Panc1 (cell line): ENCODE measurements at places on chromosomes 5 and 9. TPM values are rescaled to one million over a fixed set of nuclear protein-coding genes. Genes with fewer than 3 reads are reported as not detected.

DNA sequence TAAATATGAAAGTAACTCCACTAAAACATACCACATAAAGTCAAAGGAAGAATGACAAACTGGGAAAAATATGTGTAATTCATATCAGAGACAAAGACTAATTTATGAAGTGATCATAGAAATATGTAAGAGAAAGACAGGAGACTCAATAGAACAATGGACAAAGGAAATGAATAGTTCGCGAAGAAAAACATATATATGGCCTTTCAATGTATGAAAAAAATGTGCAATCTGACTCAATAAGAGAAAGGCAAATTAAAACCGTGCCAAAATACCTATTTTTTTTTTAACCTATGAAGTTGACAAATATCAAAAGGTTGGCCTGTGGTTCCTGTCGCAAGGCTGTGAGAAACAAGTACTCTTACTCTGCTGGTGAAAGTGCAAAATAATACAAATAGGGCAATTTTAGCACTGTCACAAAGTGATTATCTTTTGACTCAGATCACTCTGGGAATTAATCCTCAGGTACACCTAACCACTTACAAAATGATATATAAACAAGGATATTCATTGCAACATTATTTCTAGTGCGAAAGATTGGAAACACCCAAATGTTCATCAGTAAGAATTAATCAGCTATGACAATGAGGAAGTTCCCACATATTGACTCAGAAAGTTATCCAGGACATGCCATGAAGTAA is 3.7 kb downstream of the C9 start:
- DNase-seq: no peak

- no peak for DNase-seq
These were observed 116.1 kb upstream of the IRX4 start for GRCh38 chr5:1998716-1999317.

- DNase-seq: no peak
These were observed 506.9 kb downstream of the ZNF608 start for GRCh38 chr5:124239572-124239971.

DNA sequence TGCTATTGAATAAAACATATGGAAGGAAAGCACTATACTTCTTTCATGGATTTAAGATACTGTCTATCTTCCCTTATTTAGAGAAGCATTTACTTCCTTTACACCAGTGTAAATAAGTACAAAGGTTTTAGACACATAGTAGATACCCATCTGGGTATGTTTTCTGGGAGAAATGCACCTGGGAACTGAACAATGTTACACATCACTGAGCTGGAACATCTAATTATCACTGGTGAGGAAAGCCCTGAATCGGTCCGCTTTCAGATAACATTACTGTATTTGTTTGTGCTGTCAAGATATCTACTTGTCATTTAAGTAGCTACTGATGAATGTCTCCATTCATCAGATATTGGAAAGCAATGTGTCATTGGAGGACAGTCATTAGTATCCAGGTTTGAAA is 964.7 kb upstream of the PTPRD start:
- no peak for DNase-seq

DNA sequence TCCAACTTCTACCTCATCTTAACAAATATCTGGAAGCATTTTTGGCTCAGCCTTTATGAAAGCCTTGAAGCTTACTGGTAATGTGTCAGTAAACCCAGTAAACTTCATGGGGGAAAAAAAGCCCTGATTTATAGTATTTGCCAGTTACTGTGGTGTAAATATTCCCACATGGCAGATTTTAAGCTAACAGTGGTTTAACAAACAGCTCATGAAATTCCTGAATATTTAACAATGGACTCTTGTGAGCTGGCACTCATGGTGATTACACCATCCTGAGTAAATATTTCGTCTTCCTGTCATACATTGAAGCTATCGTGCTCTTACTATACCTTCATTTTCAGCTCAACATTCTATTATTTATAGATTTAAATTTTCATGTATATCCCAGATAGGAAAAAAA is 57.0 kb upstream of the ACOT12 start:
- peak; percentile 59 for DNase-seq

DNA sequence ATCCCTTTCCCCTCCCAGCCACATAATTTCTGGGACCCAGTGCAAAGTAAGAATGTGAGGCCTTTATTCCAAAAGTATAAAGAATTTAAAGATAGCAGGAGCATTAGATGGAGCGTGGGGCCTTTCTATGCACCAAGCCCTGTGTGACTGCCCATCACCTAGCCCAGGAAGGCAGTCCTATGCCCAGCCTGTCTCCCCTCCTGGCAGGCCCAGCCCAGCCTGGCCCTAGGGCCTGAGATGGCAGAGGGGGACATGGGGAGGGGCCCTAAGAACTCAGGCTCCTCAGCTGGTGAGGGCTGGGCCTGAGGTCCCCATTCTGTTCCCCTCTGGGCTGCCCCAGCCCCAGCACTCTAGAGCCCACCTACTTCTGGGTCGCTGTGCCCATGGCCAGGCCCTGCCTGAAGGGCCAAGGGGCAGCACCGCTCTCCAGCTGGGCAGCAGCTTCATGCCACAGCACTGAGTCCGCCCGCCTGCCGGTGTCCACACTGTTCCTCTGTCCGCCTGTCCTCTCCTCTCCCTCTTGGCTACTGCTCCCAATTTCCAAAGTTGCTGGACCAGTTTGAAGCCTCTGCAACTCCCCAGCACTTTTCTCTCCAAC is 995 bp upstream of the SLC23A1 start:
- DNase-seq: no peak

- no peak for DNase-seq
These were observed 158.4 kb downstream of the PPP2R2B start for GRCh38 chr5:146720107-146720506.

- DNase-seq: no peak
These were observed 106.3 kb downstream of the KDM4C start for GRCh38 chr9:6864102-6864501.

GRCh38 chr5:175711031-175711430 is 53.2 kb downstream of the HRH2 start:
- no peak for DNase-seq

- DNase-seq: peak; percentile 15
These were observed 91.1 kb upstream of the RNF180 start for GRCh38 chr5:64074533-64074932.

DNA sequence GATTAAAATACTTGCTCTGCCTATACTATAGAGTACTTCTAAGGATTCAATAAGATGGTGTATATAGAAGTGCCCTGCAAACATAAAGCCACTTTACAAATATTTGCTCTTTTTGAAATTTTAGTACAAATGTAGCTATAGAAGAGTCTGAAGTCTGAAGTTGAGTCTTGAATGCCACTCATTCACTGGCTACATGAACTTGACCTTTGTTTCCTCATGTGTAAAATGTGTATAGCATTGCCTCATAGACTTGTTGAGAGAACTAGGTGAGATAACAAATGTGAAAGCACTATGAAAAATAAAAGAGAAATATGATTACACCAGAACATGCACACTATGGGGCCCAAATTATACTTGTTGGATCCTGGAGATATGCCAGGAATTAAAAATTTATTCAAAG is 244.7 kb downstream of the SEC61B start:
- no peak for DNase-seq

GRCh38 chr5:149404746-149405549 is 25.9 kb upstream of the IL17B start:
- DNase-seq: no peak

- no peak for DNase-seq
These were observed 3.0 kb upstream of the TMEM210 start for GRCh38 chr9:137174722-137175293.

DNA sequence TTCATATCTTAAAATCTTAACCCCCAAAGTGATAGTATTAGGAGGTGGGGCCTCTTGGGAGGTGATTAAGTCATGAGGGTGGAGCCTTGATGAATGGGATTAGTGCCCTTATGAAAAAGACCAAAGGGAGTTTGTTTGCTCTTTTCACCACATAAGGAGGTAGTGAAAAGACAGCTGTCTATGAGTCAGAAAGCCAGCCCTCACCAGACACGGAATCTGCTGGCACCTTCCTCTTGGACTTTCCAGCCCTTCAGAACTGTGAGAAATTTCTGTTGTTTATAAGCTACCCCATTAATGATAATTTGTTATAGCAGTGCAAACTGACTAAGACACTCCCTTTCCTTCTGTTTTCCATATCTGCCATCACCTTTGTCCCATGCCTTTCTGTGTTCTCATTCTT is 20.8 kb downstream of the IFNB1 start:
- no peak for DNase-seq

DNA sequence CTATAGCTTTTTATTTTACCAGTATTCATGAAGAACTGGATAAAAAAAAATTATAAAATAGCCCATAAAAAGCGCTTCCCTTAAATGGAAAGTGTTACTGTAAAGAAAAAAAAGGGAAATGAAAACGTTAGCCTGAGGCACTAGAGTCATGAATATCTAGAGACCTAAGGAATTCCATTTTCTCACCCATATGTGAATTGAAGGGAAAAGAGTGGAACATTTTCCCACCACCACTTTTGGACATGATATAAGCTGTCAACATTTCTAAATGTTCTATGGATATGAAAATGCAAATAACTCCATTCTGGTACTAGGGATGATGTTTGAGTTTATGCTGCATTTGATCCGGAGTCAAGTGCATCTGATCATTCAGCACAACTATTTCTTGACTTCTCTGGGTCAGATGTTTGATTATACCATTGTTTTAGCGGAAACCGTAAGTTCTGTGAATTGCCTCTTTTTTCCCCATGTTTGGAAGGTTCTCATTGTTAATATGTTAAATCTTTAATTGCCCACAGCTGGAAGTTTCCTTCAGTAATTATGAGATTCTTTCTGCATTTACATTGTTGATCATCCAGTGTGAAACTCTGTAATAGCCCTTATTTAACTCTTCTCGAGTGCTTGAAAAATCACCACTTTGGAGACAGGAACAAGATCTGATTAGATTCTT is 467.4 kb upstream of the SEMA6A start:
- no peak for DNase-seq

- DNase-seq: no peak
These were observed 2.9 kb upstream of the CAMSAP1 start for GRCh38 chr9:135910216-135910615.

The NCS1 gene
- total RNA-seq: 31.6 TPM

The PCDHGA10 gene
- 0.69 TPM for total RNA-seq

The SLC22A5 gene
- 9.5 TPM for total RNA-seq

The CDH9 gene
- total RNA-seq: 0.10 TPM

The OLFML2A gene
- 44.5 TPM for total RNA-seq

The SLC1A3 gene
- 0.13 TPM for total RNA-seq

The CCNJL gene
- 35.0 TPM for total RNA-seq

The MARCOL gene
- total RNA-seq: not detected

The SLF1 gene
- total RNA-seq: 9.7 TPM

The INSL6 gene
- not detected for total RNA-seq

The TMEFF1 gene
- 2.2 TPM for total RNA-seq
